ENCODE measurements at places on chromosomes 7 and 10. TPM values are rescaled to one million over a fixed set of nuclear protein-coding genes. Genes with fewer than 3 reads are reported as not detected.

DNA sequence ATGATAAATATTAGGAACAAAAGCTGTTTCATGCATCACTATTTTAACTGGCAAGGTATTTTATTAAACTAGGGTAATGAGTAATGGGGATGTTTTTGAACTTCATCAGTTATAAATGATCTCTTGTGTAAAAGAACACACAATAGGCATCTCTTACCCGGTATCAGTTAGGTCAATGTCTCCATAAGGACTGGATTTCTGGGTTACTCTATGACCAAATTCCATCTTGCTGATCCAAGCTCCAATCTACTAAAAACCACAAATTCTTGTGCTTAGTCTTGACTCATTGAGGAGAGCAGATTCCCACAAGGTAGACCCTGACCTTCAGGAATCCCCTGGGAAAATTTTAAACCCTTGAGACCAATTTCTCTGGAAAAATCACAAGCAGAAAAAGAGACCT is 1167.7 kb downstream of the XPNPEP1 start:
- DNase-seq, result no peak
- no peak overlapping the region for H3K27ac ChIP-seq
- H3K27me3 ChIP-seq, result no peaks in the 10 kb centered on the region
- no peaks in the 10 kb centered on the region for H3K36me3 ChIP-seq
- H3K4me1 ChIP-seq, result no peaks in the 10 kb centered on the region
- H3K4me3 ChIP-seq, result no peak overlapping the region

- no peaks in the 10 kb centered on the region for H3K4me1 ChIP-seq
- no peak overlapping the region for H3K4me3 ChIP-seq
- H3K27ac ChIP-seq, result no peak overlapping the region
- H3K36me3 ChIP-seq, result no peaks in the 10 kb centered on the region
- no peaks in the 10 kb centered on the region for H3K27me3 ChIP-seq
- DNase-seq, result no peak
Observed at GRCh38 chr7:85343484-85343883, 156.6 kb upstream of the SEMA3D start.

GRCh38 chr10:107727767-107728317 is 563.3 kb upstream of the SORCS1 start:
- no peak for DNase-seq
- no peaks in the 10 kb centered on the region for H3K36me3 ChIP-seq
- no peaks in the 10 kb centered on the region for H3K4me1 ChIP-seq
- peak overlapping the region; percentile 69 for H3K27ac ChIP-seq

DNA sequence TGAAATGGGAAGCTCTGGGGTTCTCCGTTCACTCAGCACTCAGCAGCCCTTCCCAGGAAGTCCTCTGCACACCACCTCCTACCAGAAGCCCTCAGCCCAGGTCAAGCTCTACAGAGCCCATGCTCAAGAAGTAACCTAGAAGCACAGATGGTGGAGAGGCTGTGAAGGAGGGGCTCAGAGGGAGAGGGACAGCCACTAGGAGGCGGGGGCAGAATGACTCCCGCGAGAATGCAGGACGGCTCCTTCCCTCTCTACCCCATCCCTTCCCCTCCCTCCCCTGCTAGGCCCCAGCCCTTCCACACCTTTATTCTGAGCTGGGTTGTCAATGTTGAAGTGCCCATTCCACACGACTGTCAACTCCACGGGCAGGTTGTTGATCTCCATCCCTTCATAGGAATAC is 373.2 kb downstream of the PLXNA4 start:
- DNase-seq, result no peak
- no peak overlapping the region for H3K4me3 ChIP-seq
- H3K36me3 ChIP-seq, result no peaks in the 10 kb centered on the region
- H3K27ac ChIP-seq, result no peak overlapping the region

The BET1 gene
- 15.7 TPM for total RNA-seq

- H3K36me3 ChIP-seq, result no peaks in the 10 kb centered on the region
- no peak overlapping the region for H3K4me3 ChIP-seq
- DNase-seq, result no peak
- H3K27me3 ChIP-seq, result no peaks in the 10 kb centered on the region
- no peak overlapping the region for H3K27ac ChIP-seq
Observed at GRCh38 chr7:35026150-35026549, 11.1 kb downstream of the DPY19L1 start.

DNA sequence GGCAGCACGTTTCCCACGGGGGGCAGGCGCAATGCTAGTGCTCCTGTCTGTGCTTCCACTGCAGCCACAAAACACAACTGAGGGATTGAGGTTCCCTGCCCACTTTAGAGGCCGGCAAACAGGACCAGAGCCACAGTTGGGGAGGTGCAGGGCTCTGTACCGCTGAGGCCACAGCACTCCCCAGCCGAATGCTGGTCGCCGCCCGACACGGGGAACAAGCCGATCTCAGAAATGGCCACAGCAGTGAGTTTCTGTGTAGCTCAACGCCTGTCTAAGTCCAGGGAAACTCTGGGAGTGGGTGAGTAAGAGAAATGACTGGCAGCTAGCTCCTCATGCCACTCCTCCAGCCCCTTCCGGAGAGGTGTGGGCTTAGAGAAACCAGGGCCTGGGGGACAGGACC is 194.0 kb upstream of the VWC2 start:
- DNase-seq, result no peak
- H3K36me3 ChIP-seq, result no peaks in the 10 kb centered on the region
- H3K4me3 ChIP-seq, result no peak overlapping the region
- no peaks in the 10 kb centered on the region for H3K27me3 ChIP-seq
- H3K27ac ChIP-seq, result no peak overlapping the region

The PAOX gene
- total RNA-seq, result 14.7 TPM

- peaks cover 3% of the 10 kb centered on the region for H3K27me3 ChIP-seq
- peaks cover 15% of the 10 kb centered on the region for H3K4me1 ChIP-seq
- H3K36me3 ChIP-seq, result no peaks in the 10 kb centered on the region
Observed at GRCh38 chr7:952548-953441, 1.7 kb downstream of the ADAP1 start.

DNA sequence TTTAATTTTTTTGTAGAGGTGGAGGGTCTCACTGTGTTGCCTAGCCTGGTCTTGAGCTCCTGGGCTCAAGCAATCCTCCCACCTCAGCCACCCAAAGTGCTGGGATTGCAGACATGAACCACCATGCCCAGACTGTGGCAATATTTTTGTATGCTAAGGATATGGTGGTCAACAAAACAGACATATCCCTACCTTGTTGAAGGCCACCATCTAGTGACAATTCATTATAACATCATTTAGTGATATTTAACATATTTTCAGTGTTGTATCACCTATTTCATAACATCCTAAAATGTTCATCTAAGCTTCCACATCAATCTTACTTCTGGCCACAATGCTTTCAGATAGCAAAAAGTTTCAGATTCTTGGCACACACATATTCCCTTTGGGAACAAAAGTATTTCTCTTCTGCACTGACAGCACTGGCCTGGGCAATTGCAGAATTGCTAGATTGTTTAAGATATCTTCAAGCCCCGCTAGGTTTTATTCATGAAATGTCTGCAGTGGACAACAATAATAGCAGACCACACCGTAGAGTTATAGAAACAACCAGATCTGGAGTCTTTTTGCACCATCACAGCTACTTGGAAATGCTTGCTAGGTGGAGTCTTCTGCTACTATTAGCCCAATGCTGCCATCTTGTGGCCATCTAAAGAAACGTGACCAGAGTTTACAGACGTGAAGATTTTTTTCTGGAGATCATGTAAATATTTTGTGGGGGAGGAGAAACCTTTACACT is 58.4 kb downstream of the DNAJC12 start:
- no peaks in the 10 kb centered on the region for H3K36me3 ChIP-seq
- no peaks in the 10 kb centered on the region for H3K27me3 ChIP-seq
- H3K4me1 ChIP-seq, result no peaks in the 10 kb centered on the region
- no peak overlapping the region for H3K4me3 ChIP-seq
- no peak overlapping the region for H3K27ac ChIP-seq
- DNase-seq, result peak; percentile 63

DNA sequence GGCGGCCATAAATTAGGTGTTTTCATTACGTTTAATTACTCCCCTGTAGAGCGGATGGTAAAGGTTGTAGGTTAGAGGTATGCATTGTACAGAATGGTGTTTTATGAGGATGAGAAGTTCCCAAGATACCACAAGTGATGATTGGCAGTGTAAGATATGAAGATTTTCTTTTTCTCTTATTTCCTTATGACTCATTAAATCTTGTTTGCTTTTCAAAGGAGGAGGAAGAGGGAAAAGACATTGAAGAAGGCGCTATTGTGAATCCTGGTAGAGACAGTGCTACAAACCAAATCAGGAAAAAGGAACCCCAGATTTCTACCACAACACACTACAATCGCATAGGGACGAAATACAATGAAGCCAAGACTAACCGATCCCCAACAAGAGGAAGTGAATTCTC is 133.9 kb downstream of the AASS start:
- H3K4me1 ChIP-seq, result no peaks in the 10 kb centered on the region
- H3K27ac ChIP-seq, result no peak overlapping the region
- no peak overlapping the region for H3K4me3 ChIP-seq
- H3K36me3 ChIP-seq, result no peaks in the 10 kb centered on the region

GRCh38 chr10:962342-962741 is 25.9 kb upstream of the GTPBP4 start:
- H3K4me1 ChIP-seq, result no peaks in the 10 kb centered on the region
- H3K36me3 ChIP-seq, result no peaks in the 10 kb centered on the region
- no peaks in the 10 kb centered on the region for H3K27me3 ChIP-seq
- no peak overlapping the region for H3K4me3 ChIP-seq

The CYP2W1 gene
- total RNA-seq, result not detected

DNA sequence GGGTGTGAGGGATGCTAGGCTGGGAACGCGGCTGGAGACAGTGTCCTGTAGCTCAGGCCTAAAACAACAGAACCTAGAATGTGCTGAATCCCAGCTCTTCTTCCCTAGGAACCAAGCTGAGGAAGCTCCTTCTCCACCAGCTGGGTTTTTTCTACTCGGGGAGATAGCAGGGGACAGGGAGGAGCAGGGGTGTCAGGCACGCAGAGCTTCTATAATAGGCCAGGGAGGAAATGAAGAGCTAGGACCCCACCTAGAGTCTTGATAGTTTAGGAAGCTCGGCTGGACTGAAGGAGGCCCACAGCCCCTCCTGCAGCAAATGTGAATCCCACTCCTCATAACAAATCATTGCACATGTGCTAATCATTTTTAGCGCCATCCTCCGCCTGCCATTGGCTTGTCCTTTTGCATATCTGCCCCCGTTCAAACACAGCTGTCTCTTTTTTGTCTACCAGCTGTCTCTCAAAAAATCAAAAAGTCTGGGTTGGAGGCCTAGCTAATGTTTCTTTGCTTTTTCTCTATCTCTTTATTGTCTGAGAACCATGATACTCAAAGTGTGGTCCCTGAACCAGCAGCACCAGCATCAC is 24.1 kb upstream of the FAM180A start:
- H3K36me3 ChIP-seq, result no peaks in the 10 kb centered on the region
- DNase-seq, result no peak
- no peak overlapping the region for H3K4me3 ChIP-seq
- H3K4me1 ChIP-seq, result peaks cover 12% of the 10 kb centered on the region

GRCh38 chr10:124992462-124993344 is 50.8 kb downstream of the ZRANB1 start:
- H3K27ac ChIP-seq, result peak overlapping the region; percentile 38
- no peaks in the 10 kb centered on the region for H3K4me1 ChIP-seq
- peaks cover 42% of the 10 kb centered on the region for H3K36me3 ChIP-seq
- H3K4me3 ChIP-seq, result no peak overlapping the region
- DNase-seq, result peak; percentile 54

DNA sequence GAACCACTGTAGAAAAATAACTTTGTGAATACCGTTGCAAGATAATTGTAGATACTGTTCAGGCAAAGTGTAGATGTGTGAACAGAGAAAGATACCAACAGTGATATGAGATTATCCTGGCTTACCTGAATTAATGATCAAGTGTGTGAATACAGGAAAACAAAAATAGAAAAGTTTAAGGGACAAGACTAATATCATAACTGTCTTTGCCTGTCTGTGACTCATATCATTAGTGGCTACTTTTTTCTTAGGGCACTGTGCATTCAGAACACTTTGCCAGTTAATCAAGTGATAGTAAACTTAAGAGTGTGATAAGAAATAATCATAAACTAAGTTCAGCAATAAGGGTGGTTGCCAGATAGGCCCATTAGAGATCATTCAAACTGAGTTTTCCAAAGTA is 323.0 kb upstream of the LRGUK start:
- DNase-seq, result no peak
- no peak overlapping the region for H3K4me3 ChIP-seq
- no peaks in the 10 kb centered on the region for H3K36me3 ChIP-seq
- H3K27me3 ChIP-seq, result no peaks in the 10 kb centered on the region
- H3K4me1 ChIP-seq, result no peaks in the 10 kb centered on the region

The MGAM2 gene
- total RNA-seq, result 31.3 TPM

DNA sequence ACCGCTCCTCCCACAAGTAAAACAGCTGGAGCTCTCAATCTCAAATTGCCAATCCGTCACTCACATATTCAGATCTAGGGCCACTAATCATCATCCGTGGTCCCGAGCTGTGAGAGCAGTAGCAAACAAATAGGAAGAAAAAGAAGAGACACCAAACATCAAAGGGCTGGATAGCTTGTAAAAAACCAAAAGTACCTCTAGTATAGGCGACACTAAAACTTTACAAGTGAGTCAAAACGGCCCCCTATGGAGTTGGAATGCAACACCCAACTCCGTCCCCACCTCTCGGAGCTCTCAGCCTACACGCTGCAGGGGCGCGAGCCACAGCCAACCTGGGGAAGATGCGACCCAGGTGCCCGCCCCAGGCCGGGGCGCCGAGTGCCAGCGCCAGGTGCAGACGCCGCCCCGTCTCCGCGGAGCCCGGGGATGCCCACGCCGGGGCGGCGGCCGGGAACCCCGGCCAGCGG is 581 bp downstream of the FAM3C start:
- peak overlapping the region; percentile 89 for H3K27ac ChIP-seq
- H3K36me3 ChIP-seq, result peaks cover 8% of the 10 kb centered on the region
- H3K27me3 ChIP-seq, result no peaks in the 10 kb centered on the region
- H3K4me1 ChIP-seq, result peaks cover 19% of the 10 kb centered on the region

DNA sequence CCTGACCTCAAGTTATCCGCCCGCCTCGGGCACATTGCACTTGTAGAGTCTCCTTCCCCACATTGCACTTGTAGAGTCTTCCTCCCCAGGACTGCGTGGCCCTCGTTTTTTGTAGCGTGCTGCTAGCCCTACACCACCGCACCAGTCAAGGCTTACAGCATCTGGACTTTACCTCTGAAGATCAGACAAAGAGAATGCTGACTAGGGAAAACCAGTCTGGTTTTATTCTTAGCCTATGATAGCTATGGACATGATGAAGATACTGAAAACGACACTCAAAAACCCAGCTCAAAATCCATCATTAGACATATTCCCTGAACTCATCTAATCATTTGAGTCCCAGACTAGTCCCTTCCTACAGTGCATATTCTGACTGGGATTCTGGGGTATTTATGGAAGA is 71.9 kb upstream of the AKR1E2 start:
- H3K4me3 ChIP-seq, result no peak overlapping the region
- no peak overlapping the region for H3K27ac ChIP-seq
- H3K36me3 ChIP-seq, result no peaks in the 10 kb centered on the region
- no peak for DNase-seq
- H3K27me3 ChIP-seq, result peaks cover 3% of the 10 kb centered on the region
- H3K4me1 ChIP-seq, result no peaks in the 10 kb centered on the region

GRCh38 chr7:95444796-95445195 is 10.0 kb upstream of the PON2 start:
- H3K27me3 ChIP-seq, result no peaks in the 10 kb centered on the region

All from transverse colon (tissue), 4 donors.